ENCODE measurements at places on chromosomes 6 and 20.

- DNase-seq: no peak
Observed at GRCh38 chr6:2197984-2198383, 47.4 kb downstream of the GMDS start.

DNA sequence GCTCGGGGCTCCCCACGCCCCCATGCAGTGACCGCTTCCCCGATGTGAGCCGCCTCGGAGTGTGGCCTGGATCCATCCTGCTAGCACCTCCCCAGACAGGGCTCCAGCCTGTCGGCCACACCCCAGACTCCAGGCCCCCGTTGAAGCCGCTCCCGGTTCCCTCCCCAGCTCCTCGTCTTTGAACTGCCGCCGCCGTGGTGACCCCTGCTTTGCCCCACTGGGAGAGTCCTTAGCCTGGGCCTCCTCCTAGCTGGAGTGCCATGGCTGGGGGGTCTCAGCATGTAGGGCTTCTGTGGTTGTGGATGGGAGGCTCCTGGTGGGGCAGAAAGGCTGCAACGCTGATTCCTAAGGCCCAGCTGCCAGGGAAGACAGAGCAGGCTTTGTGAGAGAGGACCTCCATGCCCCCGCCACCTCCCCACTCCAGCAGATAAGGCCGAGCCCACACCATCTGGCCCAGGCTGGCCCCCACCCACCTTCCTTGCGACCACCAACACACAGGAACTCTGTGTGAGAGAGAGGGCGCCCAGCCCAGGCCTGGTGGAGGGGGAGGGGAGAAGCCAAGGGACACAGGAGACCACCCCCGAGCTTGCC lies 11.4 kb downstream of the FOXS1 start:
- no peak for DNase-seq

DNA sequence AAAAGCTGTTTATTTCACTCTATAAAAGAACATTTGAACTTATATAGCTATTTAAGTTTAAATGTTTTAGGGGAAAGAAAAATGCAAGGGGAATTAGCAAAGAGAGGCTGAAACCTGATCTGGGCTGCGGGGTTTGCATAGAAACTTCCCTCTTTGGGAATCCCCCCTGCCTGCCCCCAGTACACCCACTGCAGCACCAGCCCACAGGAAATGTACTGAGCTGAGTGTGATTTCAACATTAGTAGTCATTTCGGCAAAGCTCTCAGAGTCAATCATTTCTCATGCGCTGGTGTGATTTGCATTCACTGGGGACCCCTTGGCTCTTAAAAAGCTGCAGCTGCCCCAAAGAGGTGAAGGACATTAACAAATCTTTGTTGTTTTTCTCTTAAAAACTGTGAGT lies 859.4 kb downstream of the MAFB start:
- DNase-seq: no peak

- DNase-seq: no peak
Observed at GRCh38 chr6:33104887-33105286, 29.1 kb downstream of the HLA-DPB1 start.

DNA sequence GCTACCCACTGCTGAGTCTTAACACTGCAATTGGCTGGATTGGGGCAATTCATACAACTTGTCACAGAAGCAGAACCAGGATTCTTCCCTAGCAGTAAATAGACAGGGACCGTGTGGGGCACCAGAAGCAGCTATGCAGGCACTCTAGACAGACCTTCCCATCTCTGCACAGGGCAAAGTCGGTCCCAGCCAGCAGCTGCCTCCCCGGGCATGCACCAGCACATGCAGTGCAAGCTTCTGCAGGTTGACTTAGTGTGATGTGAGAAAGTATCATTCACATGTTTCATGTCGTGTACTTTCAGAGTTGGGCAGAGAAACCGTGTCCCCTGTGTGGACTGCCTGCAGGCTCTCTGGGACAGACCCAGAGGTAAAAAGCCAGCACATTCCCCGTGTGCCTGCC lies 98.0 kb upstream of the FOXA2 start:
- DNase-seq: no peak

- no peak for DNase-seq
Observed at GRCh38 chr20:48568520-48568919, 259.3 kb downstream of the PREX1 start.

- DNase-seq: no peak
Observed at GRCh38 chr6:129920103-129920798, 59.1 kb upstream of the TMEM244 start.

GRCh38 chr6:147738516-147739162 lies 230.1 kb downstream of the SAMD5 start:
- DNase-seq: peak; percentile 7

DNA sequence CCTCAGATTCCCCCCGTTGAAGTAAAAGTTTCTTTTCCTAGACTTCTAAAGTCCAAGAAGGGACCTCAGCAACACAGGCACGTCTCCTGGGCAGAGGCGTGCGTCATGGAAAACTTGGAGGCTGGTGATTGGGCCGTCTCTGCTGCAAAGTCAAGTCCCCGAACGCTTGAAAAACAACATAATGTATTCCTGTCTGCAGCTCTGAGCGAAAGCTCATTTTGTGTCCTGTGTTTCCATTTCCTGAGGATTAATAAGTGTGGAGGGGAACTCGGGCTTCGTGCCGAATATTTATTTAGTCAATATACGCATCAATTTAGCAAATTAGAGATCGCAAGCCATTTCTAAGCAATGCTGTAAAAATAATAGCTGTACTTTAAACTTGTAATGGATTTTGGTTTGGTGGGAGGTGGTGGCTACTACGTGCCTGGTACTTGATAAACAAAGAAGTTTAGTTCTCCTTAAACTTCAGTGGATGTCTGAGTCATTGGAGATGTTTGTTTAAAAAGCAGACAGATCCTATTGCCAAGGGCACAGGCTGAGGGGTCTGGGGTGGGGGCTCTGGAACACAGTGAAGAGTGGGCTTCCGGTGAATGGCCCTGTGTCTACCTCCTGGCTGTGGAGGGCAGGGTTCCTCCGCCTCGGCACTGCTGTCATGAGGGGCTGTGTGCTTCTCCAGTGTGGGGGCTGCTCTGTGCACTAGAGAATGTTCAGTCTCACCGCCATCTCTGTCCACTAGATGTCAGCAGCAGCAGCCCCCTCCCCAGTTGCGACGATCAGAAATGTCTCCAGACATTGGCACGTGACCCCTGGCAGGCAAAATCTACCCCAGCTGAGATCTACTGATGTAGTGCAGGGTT lies 21.8 kb downstream of the PCK1 start:
- DNase-seq: no peak

DNA sequence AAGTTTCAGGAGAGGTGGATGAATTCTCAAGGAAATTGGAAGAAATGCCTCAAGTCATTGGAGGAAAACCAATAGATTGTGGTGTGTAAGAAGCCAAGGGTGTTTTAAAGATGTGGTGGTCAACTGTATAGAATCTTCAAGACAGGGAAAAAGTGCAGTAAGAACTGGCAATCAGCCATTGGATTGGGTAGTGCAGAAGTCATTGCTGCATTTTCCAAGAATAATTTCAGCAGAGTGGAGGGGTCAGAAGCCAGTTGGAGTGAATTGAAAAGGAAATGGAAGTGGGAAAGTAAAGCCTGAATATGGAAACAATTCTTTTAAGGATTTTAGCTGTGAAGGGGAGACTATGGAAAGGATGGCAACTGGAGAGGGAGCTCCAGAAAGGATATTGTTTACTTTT lies 128.2 kb upstream of the TMEM170B start:
- DNase-seq: no peak

DNA sequence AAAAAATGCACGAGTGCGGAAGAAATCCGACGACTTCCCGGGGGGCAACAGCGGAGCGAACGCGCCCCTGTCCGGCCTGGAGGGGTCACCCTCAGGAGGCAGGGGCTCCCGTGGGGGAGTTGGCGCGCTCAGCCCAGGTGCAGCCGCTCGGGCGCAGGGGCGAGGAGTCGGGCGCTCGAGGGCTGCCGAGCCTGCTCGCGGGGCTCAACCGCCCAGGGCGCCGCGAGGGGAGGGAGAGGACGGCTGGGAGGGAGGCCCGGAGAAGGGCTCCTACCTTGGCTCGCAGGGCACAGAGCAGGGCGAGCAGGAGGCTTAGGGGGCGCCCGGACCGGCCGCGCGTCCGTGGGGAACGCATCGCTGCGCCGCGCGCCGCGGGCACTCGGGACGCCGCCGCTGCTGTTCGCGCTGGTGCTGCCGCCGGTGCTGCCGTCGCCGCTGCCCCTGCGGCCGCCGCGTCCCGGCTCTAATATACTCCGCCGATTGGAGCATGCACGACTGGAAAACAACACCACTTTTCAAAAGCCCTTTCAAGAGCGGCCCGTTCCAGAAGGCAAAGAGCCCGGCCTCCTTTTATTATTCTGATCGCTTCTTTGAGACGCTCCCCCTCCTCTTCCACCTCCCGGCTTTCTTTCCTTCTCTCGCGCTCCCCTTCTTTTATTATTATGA lies 490 bp downstream of the JAG1 start:
- DNase-seq: no peak

GRCh38 chr6:106334646-106335448 lies 9.3 kb upstream of the ATG5 start:
- DNase-seq: no peak

DNA sequence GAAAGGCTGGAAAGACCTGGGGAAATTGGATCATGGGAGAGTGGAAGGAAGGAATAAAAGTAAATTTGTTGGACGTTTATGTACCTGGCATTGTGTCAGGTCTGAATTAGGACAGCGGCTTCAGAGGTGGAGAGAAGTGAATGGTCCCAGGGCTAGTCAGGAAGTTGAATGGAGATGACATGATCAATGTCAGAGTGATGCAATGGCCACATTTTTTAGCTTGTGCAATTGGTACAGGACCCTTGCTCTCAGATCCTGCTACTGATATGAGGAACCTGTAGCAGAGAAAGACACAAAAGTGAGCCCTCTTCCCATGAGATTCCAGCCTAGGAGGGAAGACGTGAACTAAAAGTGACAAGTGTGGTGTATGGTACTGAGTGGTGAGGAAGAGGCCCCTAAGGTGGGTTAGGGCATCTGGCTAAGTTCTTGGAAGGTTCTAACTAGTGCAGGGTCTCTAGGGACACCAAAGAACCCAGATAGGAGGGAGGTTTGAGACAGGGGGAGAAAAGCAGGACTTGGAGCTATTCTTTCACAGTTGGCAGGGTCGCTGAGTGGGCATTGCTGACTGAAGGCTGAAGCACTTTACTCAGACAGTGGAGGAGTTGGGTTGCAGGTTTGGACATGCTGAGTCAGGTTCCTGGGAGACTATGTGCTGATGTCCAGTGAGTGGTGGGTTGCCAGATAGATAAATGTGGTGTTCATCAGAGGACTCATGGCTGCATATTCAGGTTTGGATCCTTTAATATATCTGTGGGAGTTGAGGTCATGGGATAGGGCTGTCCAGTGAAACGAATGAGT lies 266.1 kb upstream of the RNF24 start:
- no peak for DNase-seq

DNA sequence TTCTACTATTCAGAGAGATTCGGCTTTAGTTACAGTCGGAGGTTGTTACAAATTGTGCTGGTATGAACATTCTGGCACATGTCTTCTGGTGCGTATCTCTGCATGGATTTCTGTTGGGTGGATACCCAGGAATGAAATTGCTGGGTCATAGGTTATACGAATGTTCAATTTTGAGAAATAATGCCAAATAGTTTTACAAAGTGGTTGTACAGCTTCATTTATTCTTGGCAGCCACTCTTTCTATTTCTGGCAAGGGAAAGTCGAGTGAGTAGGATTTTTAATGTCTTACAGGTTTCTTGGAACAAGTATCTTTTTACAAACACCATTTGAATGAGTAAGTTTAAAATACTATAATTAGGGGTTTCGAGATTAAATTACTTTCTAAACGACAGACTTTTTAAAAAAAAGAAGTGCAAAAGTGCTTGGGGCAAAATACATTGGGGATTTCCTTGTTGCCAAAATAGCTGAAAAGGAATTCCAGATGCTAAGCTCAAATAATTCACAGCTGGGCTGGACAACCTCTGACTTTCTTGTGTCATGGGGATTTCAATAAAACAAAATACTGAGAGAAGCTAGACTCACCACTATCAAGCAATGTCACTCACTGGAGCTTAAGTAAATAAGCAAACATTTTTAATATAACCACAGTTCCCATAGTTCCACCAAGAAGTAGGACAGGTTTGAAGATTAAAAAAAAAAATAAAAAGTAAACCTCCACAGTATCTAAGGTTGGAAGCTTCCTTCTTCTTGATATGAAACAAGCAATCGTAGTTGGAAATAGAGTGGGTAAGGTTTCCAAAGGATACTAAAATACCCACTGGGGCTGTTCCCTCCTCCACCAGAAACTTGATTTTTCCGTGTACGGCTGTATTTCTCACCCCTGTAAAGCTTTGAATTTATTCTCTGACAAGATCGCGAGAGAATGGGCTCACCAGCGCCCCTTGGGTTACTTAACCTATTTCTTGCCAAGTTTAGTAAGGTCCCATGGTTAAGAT lies 21.6 kb upstream of the GFOD1 start:
- DNase-seq: no peak

GRCh38 chr6:41063884-41064285 lies 8.3 kb downstream of the OARD1 start:
- DNase-seq: no peak

DNA sequence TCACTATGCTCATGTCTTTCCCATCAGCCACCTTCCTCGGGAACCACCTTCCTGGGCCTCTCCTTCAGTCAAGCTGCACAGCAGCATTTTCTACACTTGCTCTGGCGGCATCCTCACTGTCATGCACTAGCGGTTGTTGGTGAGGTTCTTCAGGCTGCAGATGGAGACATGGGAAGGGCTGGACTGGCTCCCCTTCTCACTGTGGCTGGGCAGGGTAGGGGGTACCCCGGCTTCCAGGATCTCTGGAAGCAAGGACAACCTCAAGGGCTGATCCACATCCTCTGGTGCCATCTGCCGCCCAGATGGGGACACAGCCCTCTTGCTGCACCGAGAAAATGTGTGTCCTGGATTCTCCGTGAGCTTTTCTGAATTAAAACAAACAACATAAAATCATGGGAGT lies 180.1 kb upstream of the RNF24 start:
- no peak for DNase-seq

- DNase-seq: no peak
Observed at GRCh38 chr6:161268531-161269210, 5.2 kb downstream of the AGPAT4 start.

- no peak for DNase-seq
Observed at GRCh38 chr6:2748183-2748582, 2.5 kb downstream of the MYLK4 start.

DNA sequence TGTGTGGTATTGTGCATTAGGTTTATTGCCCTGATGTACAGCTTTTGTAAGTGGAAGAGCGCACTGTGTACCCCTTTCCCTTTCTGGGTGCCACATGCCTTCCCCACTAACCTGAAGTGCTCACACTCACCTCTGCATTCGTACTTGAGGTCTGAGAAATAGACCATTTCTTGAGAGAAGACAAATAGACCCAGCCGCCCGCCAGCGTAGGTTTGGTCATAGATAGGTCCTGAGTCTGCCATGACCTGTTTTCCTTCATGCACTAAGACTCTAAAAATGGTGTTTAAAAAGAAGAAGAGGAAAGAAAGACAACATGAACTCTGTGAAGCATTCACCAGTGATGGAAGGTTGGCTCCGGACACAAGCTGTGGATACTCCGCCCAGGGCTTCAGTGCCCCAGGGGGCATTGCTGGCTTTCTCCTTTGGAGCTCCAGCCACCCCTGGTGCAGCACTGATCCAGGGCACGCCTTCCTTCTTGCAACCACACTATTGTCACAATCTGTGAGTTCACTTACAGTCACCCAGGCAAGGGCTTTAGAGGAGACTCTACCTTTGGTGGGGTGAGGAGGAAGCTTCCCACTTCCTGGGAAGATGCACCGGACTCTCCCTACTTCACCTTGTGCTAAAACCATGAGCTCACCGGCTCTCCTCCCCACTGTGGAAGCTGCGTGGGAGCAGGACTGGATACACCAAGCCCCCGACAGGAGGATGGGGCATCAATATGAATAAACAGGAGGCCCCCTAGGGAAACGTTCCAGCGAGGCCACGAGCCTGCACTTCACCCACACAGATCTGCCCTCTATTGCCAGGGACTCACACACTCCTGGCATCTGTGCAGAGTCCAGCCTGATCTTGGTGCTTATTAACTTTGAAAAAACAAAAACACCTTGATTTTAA lies 33.3 kb downstream of the THBS2 start:
- DNase-seq: no peak

All from kidney epithelial cell (primary cell).